ENCODE measurements at places on chromosomes 12 and 14.

DNA sequence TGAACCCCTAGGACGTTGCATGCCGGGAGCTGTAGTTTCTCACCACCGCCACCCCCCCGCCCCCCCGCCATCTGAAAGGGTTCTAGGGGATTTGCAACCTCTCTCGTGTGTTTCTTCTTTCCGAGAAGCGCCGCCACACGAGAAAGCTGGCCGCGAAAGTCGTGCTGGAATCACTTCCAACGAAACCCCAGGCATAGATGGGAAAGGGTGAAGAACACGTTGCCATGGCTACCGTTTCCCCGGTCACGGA is 501 bp upstream of the HSP90B1 start:
- DNase-seq: no peak

DNA sequence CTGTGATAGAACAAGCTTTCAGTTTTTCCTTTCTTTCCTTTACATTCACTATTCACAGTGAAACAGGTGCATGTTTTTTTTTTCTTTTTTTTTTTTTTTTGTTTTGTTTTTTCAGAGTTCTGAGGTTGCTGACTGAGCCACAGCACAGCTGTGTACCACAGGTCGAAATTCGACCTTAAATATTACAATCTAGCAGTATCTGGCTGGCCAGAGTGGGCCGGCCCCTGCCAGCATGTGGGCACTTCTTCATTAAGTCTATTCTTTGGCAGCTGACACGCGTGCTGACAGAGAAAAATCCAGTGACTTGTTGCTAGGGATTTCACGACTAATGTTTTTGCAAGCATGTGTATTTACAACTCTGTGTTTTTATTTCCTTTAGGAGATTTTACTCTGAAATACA is 33.9 kb downstream of the FBXO33 start:
- DNase-seq: no peak

- DNase-seq: no peak
These were observed 84.3 kb upstream of the TTC7B start for GRCh38 chr14:90900476-90901083.

DNA sequence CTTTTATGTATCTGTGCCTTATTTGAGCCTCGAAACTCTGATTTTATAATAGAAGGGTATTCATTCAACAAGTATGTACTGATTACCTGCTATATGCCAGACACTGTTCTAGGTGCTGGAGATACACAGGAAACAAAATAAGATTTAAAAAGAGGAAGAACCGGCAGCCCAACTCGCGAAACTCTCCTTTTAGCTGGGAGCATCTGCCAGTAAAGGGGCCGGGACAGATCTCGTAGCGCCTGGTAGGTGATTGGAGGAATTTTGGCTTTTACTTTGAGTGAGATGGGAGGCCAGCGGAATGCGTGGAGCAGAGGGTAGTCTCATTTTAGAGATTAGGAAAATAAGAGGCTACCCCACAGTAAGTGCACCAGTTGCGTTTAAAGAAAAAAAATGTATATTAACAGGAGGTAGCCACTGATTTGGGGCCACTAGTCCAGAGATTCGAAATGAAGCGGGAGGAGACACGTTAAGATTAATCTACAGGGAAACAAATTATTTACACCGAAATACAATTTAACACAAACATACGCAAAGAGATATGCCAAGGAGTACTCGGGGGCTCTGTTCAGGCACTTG is 520 bp upstream of the MON2 start:
- no peak for DNase-seq

GRCh38 chr14:75794615-75795038 is 133.6 kb downstream of the TTLL5 start:
- DNase-seq: no peak

GRCh38 chr12:7601406-7601805 is 64.3 kb downstream of the APOBEC1 start:
- no peak for DNase-seq

- DNase-seq: no peak
These were observed 23.7 kb downstream of the SRRM4 start for GRCh38 chr12:119005085-119005484.

DNA sequence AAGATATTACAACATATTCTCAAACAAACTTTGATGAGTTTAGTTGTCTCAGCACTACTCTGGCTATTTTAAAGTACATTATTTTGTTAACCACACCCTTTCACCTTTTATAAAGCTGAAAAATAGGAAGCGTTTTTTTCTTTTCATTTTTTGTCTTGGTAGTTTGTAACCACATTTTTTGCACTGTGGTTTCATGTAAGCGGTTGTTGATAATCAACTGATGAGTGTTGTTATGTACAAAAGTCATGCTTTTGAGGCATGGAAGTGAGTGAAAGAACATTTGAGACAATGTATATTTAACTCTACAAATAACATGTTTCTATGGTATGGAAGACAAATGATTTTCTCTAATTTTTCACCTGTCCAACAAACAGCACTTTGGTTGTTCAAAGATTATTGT is 52.1 kb upstream of the ATP2B1 start:
- DNase-seq: no peak

DNA sequence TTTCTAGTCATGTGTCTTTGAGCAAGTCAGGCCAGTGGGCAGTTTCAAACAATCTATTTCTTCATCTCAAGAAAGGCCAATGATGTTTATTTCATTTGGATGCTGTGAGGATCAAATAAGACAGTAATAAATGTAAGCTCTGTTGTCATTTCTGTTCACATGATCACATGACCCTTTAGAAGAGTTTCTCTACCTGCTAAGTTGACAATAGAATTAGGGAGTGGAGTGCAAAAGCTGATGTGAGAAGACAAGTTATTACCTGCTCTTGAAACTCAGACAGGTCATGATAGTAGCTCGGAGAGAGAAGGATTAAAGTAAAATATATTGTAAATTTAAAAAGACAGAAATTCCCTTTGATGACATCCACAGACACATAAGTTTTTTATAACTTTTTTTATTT is 37.3 kb upstream of the DCN start:
- DNase-seq: no peak

GRCh38 chr12:123519141-123520001 is 14.1 kb downstream of the RILPL1 start:
- DNase-seq: no peak

- no peak for DNase-seq
These were observed 366.7 kb downstream of the GALC start for GRCh38 chr14:87626266-87626665.

DNA sequence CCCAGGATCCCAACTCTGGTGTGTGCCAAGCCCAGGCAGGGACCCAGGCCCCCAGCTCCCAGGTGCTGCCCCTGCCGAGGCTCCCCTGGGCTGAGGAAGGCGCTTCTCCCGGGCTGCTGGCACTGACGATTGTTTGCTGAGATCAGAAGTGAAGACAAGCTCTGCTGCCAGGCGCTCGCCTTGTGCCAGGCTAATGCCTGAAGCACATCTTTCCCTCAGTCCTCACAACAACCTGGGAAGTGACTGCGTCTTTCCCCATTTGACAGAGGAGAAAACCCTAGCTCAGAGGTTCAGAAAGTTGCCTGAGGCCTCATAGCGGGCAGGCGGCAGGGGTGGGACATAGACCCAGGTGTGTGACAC is 36.8 kb downstream of the ANKRD9 start:
- no peak for DNase-seq

DNA sequence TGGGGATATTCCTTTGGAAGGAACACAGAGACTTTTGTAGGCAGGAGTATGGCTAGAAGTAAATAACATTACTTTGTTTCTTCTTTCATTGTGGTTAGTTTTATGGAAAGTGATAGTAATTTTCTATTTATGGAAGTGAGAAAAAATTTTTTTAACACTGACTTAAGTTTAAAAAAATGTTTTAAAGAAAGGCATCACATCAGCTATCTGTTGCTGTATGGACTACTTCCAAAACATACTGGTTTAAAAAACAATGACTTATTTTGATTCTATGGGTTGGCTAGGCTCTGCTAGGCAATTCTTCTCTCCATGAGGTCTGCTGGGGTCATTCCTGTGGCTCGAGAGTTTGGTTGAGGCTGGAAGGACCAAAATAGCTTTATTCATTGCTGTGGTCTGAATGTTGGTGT is 31.7 kb upstream of the SLC38A2 start:
- no peak for DNase-seq

DNA sequence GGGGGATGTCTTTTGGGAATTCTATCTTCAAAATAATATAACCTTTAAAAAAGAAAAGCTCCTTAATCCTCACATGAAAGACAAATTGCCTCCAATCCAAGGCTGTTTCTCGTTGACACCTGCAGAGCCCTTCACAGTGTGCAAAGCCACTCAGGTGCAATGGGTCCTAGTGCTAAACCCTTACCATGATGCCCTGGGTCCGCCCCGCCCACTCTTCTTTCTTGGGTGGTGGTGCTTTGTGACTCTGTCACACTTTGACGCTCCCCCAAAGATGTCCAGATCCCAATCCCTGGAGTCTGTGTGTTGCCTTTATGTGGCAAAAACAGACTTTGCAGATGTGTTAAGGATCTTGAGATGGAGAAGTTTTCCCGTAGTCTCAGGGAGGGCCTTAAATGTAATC is 29.7 kb downstream of the CLMN start:
- DNase-seq: no peak

- no peak for DNase-seq
These were observed 11.1 kb downstream of the KIF21A start for GRCh38 chr12:39431797-39432196.

DNA sequence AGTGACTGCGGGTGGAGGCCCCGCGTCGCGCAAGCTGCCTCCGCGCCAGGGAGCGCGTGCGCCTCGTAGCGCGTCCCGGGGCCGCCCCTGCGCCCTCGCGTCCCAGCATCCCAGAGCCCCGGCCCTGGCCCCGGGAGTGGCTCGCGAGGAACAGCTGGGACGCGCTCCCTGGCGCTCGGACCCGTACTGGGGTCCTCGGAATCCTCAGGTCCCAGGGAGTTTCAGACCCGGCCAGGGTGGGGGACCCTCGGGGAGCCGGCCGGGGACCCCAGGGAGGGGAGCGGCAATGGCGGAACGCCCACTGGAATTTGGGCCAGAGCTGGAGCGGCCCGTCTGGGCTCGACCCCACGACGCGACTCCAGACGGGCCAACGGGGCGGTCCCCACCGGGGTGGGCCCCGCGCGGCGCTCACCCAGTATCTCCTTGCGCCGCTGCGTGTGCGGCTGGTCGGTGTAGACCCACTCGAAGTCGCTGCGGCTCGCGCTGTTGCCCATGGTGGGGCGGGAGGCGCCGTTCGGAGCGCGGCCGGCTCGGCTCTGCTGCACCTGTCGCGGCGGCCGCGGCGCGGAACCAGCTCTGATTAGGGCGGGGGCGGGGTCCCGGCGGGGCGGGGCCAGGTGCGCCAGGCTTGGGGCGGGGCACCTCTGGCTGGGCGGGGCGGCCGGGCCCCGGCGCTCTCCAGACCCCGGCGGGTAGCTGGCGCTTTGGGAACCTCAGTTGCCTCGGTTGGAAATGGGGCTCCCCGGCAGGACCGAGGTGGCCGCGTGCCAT is at the start of gene DEGS2:
Gene DEGS2 (minus strand): TSS at position 552 of the 771 bp plus-strand sequence. CDS start 58 bp downstream, at position 494.
- DNase-seq: peak; percentile 52

GRCh38 chr14:69610874-69611171 is 573 bp upstream of the SUSD6 start:
- DNase-seq: no peak

- DNase-seq: no peak
These were observed 61.6 kb downstream of the CPM start for GRCh38 chr12:68871396-68871795.

DNA sequence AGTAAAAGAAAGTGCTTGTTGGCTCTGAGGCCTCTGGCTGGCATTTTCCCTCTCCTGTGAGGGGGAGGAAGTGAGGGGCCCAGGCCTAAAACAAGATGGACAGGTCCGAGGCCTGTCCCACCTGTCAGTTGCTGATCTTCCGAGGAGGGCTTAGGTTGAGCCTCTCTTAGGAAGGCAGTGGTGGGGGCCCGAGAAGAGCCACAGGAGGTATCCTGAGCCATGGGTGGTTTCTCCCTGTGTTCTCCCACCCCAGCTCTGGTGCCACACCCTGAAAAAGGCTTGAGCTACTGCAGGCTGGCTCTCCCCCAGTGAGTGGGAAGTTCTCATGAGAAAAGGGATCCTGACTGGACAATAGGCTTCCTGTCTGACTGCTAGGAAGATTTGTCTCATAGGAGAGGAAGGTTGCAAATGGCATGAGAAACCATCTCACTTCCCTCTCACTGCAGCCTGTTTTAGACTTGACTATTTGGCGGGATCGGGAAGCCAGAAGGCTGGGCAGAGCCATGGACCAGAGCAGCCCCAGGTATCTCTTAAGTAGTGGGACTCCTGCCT is 72.1 kb upstream of the SRSF5 start:
- no peak for DNase-seq

GRCh38 chr12:93154753-93155480 is 222.8 kb upstream of the NUDT4 start:
- no peak for DNase-seq

DNA sequence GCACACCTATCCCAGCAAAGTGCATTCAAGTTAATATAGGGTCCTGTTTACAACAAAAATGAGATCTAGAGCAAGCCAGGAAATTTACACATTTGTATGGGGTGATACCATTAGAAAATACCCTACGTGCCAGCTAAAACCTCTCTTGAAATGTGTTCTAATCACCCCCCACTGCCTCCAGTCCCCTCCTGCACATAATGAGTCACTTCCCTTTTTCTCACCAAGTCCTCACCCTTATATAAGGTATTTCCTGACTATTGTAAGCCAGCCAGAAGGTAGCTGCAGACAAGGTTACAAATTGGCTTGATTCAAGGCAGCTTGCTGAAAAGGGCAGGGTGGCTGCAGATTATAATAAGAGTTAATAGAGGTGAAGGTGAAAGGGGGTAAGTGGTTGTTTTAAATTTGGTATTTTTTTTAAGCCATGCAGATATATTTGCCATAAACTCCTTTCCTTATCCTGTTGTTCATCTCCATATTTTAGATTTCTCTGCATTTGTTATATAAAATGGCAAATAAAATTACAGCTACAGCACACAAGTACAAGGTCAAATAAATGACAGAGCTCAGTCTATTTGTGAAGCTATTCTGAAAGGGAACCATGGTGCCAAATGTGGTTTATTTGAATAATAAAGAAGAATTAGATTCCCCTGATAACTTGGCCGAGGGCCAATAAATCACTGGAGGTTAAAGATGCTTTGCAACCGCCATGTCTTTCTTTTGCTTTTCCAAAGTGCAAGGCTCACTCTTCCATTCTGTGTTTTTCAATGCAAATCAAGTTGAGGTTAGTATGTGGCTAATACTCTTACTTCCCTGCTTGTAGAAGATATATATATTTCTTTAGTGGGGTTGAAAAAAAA is 385.9 kb downstream of the EGLN3 start:
- DNase-seq: no peak

DNA sequence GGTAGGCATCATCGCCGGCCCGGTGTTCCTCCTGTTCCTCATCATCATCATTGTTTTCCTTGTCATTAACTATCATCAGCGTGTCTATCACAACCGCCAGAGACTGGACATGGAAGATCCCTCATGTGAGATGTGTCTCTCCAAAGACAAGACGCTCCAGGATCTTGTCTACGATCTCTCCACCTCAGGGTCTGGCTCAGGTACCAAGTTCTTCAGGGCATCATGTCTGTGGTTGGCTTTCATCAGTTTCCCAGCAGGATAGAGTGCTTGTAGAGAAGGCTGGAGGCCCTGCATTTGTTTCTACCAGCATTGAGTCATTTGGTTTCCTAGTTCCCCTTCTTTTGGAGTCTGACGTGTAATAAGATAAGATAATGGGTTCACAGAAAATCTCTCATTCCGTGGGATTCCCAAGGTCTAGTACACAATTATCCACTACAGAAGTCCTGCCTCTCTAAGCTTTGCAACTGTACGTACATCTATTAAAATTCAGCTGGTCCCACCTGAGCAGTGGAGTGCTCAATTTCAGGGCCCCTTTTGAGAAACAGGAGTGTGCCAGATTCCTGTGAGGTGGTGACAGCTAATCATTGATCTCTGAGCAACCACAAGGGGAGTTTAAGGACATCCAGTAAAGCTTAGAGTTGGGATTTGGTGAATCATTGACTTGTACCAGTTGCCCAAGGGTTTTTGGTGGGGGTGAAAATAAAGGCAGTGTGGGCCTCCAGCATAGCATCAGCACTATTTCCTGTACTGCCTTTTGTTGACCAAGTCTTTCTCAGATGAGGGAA is 25.1 kb downstream of the ACVR1B start:
- DNase-seq: no peak

All from stimulated activated CD8-positive, alpha-beta memory T cell treated with anti-CD3 and anti-CD28 coated beads, Interleukin-2, amount 100 ng/mL, for 48 hours (primary cell).